ENCODE measurements at places on chromosomes 3 and 15.

- DNase-seq, result no peak
These were observed 522.4 kb upstream of the ADAMTS9 start for GRCh38 chr3:65210026-65210814.

DNA sequence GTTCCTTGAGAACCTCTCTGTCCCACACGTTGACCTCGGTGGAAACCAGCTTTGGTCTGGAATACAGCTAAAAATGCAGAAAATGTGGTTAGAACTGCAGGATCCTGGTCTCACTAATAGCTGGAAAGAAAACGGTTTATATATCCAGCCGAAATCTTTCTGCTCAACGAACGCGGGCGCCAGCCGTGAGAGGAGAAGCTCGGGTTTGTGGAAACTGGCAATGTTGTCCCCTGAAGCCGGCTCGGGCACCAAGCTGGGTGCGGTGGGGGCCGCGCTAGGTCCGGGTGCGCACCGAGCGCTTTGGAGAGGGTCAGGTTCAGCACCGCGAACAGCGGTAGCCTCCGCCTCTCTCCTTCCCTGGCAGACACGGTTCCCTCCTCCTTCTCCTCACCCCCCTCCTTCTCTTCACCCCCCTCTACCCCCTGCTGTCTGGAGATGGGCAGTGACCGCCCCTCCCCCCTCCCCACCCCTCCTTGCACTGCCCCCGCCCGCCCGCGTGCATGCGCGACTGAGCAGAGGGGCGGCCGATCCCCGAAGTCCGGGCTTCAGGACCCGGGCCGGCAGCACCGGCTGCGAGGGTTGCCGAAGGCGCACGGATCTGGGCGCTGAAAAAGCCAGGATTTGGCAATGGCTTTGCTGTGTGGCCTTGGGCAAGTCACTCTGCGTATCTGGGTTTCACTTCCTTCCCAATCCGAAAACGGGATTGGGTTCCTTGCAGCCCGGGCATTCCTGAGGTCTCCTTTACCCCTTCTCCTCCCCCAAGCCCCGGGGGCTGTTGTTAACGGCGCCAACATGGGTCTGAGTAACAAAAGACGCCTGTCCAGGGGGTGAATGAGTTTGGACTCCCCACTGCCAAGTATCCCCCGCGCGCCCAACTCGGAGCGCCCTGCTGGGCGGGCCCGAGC, at the start of gene SKOR1:
Gene SKOR1, plus strand, starts transcription at position 534 of the 905 bp plus-strand sequence. Its CDS starts 94 bp downstream, at position 628.
- DNase-seq, result no peak

DNA sequence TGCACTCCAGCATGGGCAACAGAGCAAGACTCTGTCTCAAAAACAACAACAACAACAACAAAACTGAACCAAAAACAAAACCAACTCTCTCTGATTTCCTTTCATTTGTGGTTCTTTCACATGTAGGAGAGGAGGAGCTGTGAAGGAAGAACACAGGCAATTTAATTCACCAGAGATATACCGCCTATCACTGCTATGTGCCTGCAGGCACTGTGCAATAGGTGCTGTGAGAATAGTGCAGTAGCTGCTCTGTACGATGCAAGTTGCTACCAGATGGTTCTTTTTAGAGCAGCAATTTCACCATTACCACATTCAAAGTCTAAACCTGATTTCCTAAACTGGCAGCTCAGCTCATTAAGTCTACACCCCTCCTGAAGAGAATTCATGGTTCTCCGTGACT, 11.3 kb upstream of the PROK2 start:
- DNase-seq, result no peak

DNA sequence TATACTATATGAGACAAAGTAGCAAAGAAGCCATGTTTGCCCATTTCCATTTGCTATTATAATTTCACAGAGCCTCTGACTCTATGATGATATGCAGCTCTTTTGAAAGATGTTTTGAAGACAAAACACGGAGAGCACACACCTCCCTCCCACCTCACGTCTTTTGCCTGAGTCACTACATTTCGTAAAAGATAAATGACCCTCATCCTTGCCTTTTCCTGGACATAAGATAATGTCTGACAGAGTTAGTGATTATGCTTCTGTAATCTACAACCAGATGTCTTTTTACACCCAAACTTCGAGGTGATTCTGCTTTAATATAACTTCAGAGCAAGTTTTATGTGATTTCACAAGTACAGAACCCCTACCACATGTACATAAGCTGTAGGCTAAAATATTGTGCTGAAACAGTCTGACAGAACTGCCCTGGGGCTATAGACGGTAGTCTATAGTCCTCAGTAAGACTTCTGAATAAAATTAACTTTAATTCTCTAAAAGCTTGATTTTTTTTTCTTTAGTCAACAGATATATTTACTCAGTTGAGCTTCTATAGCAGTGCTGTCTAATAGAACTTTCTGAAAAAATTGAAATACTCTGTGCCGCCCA, 99.9 kb downstream of the CD200R1L start:
- DNase-seq, result no peak

- DNase-seq, result no peak
These were observed 105.4 kb upstream of the TNIK start for GRCh38 chr3:171565481-171566058.
